ENCODE measurements at places on chromosomes 4 and X.
A peak's percentile ranks its signal among the peaks of the same experiment; 100 is the strongest.

- peak; percentile 31 for DNase-seq
These were observed 600 bp downstream of the BEX4 start for GRCh38 chrX:103215425-103215991.

DNA sequence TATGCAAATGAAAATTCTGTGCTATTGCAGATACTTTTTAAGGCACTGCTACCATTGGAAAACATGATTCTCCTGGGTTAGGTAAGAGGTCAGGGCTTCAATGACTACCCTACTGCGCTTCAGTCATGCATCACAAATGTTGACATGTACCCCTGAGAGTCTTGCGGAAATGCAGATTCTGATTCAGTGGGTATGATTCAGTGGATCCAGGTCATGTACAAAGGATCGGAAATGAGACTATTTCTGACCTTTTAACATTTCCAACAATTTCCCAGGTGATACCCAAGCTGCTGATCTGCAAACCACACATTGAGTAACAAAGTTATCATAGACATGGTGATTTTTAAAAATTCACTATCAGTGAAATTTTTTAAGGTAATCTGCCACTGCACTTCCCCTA, 62.6 kb downstream of the DDX53 start:
- DNase-seq: no peak

DNA sequence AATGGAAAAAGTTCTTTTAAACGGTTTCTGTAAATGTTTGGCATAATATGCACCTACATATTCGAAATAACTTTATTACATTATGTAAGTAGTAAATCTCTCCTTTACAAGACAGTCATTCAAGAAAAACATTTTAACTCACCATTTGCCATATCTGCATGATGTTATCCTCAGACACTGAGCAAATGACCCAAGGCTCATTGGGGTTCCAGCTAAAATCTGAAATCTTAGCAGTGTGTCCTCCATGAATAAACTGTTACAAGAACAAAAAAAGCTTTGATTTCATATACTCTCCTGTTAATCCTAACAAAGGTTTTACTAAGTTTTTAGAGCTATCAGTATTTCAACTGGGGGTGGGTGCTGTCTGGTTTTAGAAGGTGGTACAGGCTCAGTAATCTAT, 24.5 kb downstream of the RBBP7 start:
- DNase-seq: no peak

DNA sequence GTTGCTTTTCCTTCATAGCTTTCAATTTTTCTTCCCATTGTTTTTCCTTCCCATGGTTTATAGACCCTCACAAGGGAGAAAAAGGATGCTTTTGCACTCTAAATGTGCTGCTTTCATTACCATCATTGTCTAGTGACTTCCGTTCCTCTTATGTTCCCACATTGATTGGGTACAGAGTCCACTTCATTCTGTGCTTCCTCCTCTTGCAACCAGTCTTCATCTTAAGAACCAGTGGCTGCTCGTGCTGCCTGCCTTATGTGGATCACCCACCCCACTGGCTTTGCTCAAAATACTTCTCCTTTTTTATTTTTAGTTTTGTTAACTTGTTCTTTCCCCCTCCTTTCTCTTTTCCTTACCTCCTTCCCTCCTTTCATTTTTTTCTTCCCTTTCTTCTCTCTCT, 76.5 kb upstream of the BOD1L1 start:
- DNase-seq: no peak

GRCh38 chr4:121765368-121765705, 373 bp upstream of the SMIM43 start:
- no peak for DNase-seq

GRCh38 chr4:40317916-40318658, 17.0 kb upstream of the CHRNA9 start:
- no peak for DNase-seq

GRCh38 chrX:14039344-14039743, 9.7 kb upstream of the GEMIN8 start:
- peak; percentile 81 for DNase-seq
